Activated CD4-positive, alpha-beta memory T cell treated with anti-CD3 and anti-CD28 coated beads, Interleukin-2, amount 10 ng/mL, durations not matched to agents 7 days and 5 days (primary cell): ENCODE measurements at places on chromosomes 1 and 21.

DNA sequence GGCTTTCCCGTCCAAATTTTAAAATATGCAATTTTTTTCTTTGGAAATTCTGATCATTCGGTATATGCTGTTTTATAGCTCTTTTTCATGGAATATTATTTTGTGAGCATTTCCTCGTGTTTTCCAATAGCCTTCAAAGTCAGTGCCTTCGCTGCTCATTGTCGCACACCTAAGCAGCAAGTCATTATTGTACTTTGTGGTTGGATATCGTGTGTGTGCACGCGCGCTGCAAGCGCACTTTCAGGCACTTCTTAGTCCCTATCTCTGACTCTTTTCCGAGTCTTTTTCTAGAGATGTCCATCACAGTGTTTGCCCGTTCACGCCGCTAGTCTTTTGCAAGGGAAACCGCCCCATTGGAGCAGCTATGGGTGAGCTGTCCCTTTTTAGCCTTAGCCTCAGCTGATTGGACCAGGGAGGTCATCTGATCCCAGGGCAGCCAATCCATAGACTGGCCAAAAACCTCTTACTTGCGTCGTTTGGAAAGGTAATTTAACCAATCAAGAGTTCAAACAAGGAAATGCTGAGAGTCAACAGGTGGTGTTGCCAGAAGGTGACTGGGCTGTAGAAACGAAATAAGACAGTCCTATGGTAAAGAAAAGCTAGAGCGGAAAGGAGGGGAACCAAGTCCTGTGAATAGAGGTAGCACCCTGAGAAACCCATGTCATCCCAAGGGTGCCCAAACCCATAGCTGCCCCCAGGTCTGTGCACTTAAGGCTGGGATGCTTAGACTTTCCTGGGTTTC lies 710 bp upstream of the HYI start:
- peak; percentile 78 for DNase-seq

GRCh38 chr1:156487862-156488261 lies 12.7 kb downstream of the MEF2D start:
- peak; percentile 43 for DNase-seq

- DNase-seq, result no peak
Observed at GRCh38 chr1:171457412-171457811, 27.9 kb upstream of the PRRC2C start.

DNA sequence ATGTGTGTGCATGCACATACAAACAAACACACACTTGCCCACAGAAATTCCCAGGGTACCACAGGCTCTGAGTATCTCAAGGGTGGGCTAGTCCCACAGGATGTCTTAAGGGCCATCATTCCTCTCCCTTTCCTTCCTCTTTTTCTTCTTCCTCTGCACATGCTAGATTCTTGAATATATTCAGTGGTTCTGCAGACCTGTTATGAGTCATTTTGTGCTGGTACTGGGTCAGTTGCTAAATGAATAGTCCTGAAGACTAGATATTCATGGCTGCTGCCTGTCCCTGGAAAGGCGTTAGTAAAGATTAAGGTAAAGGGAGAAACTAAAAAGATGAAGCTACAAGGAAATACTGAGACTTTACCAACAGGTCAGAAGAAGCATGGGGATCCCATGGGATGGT lies 256.7 kb upstream of the KIAA0040 start:
- no peak for DNase-seq

DNA sequence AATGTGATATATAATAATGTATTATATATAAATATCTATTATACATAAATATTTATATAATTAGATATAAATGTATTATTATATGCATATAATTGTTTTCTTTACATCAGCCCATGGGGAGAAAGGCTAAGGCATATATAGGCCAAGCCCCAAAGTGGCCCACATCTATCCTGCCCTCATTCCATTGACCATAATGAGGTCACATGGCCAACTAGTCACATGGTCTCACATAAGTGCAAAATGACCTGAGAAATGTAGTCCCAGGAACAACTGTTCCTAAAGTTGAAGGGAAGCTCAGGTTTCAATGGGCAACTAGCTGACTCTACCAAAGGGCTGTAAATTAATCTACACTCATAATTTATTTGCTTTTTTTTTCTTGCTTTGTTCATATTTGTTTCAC lies 14.5 kb upstream of the CCDC185 start:
- no peak for DNase-seq

DNA sequence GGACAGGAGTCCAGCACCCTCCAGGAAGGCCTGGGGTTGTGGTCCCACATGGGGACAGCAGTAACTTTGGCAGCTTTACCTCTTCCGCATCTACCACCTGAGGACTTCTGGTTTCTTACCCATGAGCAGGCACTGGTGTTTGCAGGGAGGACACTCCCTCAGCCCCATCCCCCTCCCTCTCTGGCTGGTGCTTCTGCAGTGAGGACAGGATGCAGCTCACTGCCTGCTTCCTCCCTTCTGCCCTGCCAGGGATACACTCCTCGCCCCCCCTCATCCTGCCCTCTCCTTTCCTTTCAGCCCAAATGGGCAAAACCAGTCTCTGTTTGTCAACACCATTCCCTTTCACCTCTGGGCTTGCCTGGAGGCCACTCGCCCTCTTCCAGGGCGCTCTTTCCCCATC lies 62.4 kb downstream of the KIRREL1 start:
- DNase-seq, result no peak
